ENCODE measurements at places on chromosomes 1 and 21. TPM values are rescaled to one million over a fixed set of nuclear protein-coding genes. Genes with fewer than 3 reads are reported as not detected.

Gene TNNI3K
- polyA plus RNA-seq: 2.7 TPM

Gene PCSK9
- 2.4 TPM for polyA plus RNA-seq

DNA sequence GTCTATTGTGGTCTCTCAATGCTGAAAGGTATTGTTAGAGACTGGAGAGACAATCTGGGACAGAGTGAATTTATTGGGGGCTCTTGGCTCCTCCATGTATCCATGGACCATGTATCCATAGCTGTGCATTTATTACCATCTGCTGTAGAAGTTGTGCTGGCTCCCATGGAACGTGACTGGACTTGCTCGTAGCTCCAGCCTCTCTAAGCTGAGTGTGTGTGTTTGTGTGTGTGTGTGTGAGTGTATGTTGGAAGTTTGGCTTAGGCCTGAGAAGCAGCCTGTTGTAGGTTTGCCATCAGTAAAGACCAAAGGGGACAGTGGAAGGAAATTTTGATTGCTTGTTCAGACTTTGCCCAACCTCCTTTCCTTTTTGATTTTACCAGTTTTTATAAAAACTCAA, 105.7 kb upstream of the USP24 start:
- no peak for DNase-seq

Gene S100A14
- polyA plus RNA-seq: 19.6 TPM

Gene PPIE
- 70.8 TPM for polyA plus RNA-seq

Gene ASPM
- polyA plus RNA-seq: 23.6 TPM

DNA sequence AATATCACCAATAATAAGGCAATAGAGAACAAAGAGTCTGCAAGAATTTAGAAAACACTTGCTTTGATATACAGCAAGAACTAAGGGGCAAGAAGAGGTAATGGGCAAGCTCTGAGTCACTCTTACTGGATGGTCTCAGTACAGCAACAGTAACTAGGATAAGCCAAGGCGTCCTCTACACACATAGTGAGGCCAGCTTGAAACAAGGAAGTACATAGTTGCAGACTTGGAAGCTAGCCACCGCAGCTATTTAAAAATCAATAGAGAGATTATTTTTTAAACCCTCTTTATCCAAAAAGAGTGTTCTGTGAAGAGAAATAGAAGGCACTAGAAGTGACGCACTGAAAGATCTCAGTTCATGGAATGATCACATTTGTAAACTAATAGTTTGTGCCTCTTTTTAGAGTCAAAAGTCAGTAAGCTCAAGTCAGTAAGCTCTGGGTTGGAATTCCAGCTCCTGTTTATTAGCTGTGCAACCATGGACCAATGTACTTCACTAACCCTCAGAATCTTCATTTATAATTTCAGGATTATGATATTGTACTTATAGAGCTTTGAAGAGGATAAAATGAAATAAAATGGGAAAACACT, 118.6 kb downstream of the AKT3 start:
- no peak for DNase-seq

GRCh38 chr1:168408884-168409283, 128.2 kb downstream of the TBX19 start:
- DNase-seq: no peak

GRCh38 chr21:38257667-38258066, 876 bp downstream of the KCNJ15 start:
- no peak for DNase-seq

- DNase-seq: no peak
Measured at GRCh38 chr1:19439464-19440171, 45.7 kb downstream of the CAPZB start.

GRCh38 chr1:47507881-47508701, 70.2 kb downstream of the FOXD2 start:
- peak; percentile 87 for DNase-seq

Gene LCE1C
- not detected for polyA plus RNA-seq

Gene SELENBP1
- polyA plus RNA-seq: 49.4 TPM

GRCh38 chr1:184582411-184582810, 172.2 kb downstream of the EDEM3 start:
- DNase-seq: no peak

Measured in renal pelvis (tissue), 12 donors.